Stimulated activated CD4-positive, alpha-beta T cell treated with anti-CD3 and anti-CD28 coated beads, TNF-alpha, amount 100 ng/mL, for 4 hours (primary cell): ENCODE measurements at places on chromosomes 3 and 15.

GRCh38 chr3:168024537-168024941 lies 71.2 kb downstream of the GOLIM4 start:
- DNase-seq: no peak

DNA sequence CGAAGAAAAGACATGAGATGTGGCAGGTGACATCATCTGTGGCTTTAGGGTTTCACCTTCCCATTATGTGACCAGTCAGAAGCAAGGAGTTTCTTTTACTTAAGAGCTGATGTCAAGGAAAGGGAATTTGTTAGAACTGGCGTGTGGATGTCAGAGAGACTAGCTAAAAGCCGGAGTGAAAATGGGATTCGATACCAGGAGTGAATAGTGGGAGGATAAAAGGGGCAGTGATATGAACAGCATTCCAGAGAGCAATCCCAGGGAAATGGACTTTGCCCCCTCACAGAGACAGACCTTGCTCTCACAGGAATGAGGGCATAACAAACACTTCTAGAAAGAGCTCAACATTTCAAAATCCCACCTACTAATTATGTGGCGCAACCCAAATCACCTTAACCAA lies 5.9 kb upstream of the FMN1 start:
- DNase-seq: no peak

- DNase-seq: no peak
Measured at GRCh38 chr15:48858401-48858800, 19.5 kb upstream of the EID1 start.

DNA sequence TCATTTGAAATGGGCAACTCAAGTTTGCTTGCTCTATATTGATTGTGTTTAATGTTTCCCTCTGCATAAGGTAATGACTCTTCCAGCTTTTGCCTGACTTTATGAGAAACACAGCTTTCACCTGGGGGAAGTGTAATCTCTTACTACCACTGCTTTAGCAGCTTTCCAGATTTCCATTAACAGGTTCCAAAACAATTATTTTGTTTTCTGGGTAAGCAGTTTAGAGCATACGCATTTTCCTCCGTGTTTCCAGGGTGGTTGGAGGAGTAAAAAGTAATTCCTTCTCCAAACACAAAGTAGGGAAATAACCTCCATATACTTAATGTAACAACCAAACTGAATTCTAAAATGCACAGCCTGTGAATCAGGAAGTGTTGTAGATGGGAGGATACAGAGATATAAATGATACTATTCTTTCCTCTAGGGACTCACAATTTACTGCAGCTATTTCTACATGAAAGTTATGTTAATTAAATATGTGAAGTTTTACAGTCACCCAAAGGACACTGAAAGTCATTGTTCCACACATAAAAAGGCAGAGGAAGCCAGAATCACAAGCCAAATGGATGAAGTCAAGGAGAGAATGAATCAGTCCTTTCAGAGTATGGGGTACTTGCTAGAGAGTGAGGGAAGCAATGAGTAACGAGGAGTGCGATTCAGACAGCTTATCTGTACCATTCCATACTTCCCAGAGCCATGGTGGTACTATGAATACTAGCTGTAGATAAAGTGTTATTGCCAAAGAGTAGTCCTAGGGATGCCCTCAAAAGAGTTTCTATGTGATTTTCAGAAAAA lies 16.6 kb downstream of the ST3GAL6 start:
- DNase-seq: no peak

DNA sequence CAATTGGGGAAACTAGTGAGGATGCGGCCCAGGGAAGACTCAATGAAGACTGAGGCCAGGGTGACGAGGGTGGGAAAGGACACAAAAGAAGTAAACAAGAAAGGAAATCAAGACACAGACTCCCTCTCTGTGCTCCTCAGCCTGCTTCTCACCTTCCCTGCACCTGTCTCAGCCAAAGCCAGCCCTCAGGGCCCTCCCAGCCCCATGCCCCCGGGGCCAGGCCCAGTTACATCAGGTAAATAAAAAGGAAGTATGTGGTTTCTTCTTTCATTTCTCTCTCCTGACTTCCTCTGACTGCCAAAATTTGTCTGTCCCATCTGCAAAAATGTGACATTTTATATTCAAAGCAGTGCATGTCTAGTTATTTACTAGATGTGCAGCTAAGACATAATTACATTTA lies 328.0 kb downstream of the UACA start:
- DNase-seq: no peak

DNA sequence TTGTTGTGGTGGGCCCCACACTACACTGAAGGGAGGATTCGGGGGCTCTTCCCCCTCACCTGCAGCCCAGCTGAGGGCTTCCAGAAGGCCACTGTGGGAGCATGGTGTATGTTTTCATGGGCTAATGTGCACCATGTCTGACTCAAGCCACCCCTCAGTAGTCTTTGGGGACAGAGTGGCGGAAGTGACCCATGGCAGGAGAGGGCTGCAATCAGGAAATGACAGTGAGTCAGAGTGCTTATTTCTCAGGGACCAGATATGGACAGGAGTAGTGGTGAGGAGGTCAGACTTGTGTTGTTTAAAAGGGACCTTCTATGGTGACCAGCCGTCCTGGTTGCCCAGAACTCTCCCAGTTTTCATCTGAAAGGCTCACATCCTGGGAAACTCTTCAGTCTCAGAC lies 32.8 kb upstream of the SLC9A9 start:
- DNase-seq: no peak

DNA sequence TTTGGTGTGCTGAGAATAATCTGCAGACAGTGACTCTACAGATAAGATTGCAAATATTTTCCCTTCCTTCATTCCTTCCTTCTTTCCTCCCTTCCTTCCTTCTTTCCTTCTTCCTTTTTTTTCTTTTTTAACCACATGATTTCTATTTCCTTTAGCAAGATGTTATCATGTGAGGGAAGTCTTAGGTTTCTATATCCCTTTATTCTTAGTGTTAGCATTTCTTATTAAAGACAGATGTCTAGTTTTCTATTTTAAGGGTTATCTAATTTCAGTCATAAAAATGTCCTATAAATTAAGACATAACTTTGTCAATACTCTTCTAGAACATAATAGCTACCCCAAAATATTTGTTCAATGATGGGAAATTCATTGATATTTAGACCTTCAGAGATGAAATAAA lies 470.9 kb downstream of the LPP start:
- DNase-seq: no peak

DNA sequence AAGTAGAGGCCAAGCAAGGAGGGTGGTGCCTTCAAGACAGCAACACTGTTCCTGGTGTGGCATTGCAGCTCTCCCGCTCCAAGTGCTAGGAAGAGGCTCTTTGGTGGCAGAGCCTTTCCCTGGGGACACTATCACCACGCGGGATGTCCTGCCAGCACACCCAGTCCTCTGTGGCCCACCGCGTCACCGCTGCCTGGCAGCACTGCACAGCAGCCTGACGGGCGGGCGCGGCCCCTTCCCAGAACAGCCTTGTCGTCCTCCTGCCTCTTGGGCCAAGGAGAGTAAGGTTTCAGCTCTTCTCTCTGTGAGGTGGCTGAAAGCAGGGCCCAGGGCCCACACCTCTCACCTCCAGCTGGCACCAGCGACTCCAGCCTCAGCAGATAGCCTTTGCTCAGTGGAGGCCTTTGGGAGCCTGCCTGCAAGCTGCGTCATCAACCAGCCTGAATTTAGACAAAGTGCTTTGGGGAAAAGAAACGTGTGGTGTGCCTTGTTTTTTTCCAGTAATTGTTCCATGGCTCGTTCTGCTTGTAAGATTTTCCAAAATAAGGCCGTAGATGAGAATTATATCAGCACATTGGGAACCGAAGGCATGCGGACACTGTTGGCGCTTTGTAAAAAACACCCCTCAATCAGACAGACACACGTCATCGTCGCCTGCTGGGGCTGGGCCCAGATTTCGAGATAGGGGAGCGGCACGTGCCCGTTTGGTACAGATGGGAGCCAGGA lies 65.0 kb downstream of the AAGAB start:
- no peak for DNase-seq

DNA sequence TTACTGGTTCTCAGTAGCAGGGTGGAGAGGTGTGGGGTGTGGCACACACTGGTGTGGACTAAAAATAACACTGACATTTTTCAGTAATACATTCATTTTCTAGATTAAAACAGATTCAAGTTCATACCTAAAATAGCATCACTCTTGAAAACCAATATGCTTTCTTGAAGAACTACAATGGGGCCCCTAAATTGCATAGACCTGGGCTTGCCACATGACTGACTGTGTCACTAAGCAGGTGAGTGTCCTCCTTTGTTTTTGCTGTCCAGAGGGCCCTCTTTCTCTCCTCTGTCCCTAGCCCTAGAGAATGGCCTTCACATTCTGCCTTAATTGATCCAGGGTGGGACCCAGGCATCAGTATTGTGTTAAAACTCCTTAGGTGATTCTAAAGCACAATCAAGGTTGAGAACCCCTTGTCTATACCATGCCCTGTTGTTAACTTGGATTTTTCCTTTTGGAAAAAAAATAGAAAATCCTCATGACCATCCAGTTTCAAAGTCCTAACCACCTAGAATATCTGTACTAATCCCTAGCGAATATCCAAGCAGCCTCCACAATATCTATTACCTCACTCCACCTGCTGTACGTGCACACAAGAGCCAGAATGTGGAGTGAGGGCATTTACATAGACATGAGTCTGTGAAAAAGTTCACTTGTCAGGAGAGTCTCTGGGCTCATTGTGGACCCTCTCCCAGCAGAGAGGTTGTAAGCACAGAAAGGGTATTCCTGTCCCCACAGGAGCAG lies 18.7 kb upstream of the TMEM41A start:
- DNase-seq: no peak

DNA sequence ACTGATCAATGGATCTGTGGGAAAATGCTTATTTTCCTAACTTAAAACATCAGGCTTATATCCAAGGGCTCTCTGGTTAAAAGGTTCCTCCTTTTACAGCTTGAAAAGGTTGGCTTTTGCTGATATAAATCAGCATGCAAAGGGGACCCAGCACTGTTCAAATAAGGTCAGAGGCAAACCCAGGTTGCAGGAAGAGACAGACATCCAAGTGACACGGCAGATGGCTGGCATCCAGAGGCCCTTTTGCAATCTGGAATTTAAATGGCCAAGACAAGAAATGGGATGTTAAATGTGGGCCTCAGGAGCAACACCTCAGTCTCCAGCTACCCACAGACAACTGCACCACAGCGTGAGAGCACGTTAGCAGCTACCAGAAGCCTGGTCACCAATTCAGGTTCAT lies 6.3 kb downstream of the SH3BP5 start:
- no peak for DNase-seq

DNA sequence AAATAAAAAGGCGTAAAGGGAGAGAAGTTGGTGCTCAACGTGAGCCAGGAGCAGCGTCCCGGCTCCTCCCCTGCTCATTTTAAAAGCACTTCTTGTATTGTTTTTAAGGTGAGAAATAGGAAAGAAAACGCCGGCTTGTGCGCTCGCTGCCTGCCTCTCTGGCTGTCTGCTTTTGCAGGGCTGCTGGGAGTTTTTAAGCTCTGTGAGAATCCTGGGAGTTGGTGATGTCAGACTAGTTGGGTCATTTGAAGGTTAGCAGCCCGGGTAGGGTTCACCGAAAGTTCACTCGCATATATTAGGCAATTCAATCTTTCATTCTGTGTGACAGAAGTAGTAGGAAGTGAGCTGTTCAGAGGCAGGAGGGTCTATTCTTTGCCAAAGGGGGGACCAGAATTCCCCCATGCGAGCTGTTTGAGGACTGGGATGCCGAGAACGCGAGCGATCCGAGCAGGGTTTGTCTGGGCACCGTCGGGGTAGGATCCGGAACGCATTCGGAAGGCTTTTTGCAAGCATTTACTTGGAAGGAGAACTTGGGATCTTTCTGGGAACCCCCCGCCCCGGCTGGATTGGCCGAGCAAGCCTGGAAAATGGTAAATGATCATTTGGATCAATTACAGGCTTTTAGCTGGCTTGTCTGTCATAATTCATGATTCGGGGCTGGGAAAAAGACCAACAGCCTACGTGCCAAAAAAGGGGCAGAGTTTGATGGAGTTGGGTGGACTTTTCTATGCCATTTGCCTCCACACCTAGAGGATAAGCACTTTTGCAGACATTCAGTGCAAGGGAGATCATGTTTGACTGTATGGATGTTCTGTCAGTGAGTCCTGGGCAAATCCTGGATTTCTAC lies at the start of gene RARB:
Gene RARB, plus strand, starts transcription at position 322 of the 847 bp plus-strand sequence. Its CDS starts 469 bp downstream, at position 791.
- no peak for DNase-seq

DNA sequence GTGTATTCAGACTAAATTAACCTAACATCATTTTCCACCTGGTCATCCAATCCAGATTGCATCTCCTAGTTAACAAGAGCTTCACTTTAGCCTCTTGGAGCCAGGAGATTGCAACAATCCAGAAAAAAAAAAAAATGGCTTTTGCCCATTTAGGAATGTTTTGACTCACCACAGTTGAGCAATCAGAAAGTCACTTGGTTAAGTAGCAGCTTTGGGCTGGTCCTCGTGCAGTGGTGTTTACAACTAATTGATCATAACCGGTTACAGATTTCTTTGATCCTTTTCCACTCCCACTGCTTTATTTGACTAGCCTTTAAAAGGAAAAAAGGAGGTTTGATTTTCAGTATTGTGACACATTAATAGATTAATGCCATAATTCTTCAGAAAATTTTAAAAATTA lies 688.8 kb upstream of the CCDC54 start:
- DNase-seq: no peak

DNA sequence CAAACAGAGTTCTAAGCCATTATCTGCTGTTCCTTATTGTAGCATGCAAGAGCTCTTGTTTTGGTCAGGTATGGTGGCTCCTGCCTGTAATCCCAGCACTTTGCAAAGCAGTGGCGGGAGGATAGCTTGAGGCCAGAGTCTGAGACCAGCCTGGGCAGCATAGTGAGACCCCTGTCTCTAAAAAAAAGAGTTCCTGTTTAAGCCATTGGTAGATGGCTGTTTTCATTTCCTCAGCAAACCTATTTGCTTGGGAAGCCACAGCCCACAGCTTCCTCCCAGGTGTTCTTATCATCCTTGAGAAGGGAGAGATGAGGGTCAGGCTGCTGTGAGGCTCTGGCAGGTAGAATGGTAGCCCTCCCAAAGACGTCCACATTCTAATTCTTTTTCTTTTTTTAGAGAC lies 24.4 kb upstream of the FAM81A start:
- no peak for DNase-seq

GRCh38 chr3:144394032-144394431 lies 422.4 kb downstream of the DIPK2A start:
- no peak for DNase-seq

- DNase-seq: no peak
Measured at GRCh38 chr3:194305356-194306108, 45.6 kb downstream of the CPN2 start.

DNA sequence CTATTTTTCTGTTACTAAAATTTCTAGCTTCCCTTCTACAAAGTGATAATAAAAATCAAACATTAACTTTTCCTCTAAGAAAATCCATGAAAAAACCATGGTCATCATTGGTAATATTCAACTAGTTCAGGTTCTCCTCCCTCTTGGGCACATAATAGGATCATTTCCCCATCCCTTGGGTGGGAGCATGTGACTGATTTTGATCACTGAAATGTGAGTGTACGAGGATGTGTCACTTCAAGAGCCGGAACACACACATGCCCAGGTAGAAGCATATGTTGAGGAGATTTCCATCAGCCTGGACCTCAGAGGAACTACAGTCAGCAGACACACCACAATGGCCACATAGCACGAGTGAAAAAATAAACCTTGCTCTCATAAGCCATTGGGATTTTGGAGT lies 36.1 kb downstream of the AP3S2 start:
- no peak for DNase-seq

GRCh38 chr3:182704926-182705325 lies 88.4 kb upstream of the ATP11B start:
- no peak for DNase-seq

- DNase-seq: no peak
Measured at GRCh38 chr3:156681002-156681401, 6.6 kb downstream of the TIPARP start.

GRCh38 chr15:29149738-29150075 lies 119.9 kb downstream of the NSMCE3 start:
- DNase-seq: no peak

- no peak for DNase-seq
Measured at GRCh38 chr3:104521606-104522336, 844.9 kb upstream of the ALCAM start.
